Eye (tissue), 1 donor: ENCODE measurements at places on chromosomes 13 and 19.

DNA sequence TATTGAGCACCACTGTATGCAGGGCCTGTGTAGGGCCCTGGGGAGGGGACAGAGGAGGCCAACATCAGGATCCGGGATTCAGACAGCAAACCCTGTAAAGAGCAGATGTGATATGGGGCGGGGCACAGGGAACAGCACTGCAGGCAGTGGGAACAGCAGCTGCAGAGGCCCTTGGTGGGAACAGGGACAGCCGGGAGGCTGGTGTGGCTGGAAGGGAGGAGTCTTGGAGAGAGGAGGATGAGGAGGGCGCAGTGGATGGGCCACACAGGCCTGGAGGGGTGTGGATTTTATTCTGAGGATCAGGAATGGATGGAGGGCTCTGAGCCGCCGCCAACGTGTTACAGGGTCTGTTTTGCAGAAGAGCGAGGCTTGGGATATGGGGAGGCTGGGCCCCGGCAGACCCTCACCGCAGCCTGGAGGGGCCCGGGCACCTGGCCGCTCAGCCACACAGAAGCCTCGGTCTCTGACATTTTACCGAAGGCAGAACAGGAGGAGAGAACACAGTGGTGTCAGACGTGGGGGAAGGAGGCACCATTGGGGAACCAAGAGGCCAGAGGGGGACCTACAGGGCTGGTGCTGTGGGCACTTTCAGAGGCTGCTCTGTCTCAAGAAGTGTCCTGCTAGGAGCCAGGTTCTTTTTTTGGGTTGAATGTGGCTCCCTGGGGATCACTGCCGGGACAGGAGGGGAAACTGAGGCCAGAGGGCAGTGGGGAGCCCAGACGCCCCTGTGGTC, 6.9 kb downstream of the EFNA2 start:
- no peak for DNase-seq

DNA sequence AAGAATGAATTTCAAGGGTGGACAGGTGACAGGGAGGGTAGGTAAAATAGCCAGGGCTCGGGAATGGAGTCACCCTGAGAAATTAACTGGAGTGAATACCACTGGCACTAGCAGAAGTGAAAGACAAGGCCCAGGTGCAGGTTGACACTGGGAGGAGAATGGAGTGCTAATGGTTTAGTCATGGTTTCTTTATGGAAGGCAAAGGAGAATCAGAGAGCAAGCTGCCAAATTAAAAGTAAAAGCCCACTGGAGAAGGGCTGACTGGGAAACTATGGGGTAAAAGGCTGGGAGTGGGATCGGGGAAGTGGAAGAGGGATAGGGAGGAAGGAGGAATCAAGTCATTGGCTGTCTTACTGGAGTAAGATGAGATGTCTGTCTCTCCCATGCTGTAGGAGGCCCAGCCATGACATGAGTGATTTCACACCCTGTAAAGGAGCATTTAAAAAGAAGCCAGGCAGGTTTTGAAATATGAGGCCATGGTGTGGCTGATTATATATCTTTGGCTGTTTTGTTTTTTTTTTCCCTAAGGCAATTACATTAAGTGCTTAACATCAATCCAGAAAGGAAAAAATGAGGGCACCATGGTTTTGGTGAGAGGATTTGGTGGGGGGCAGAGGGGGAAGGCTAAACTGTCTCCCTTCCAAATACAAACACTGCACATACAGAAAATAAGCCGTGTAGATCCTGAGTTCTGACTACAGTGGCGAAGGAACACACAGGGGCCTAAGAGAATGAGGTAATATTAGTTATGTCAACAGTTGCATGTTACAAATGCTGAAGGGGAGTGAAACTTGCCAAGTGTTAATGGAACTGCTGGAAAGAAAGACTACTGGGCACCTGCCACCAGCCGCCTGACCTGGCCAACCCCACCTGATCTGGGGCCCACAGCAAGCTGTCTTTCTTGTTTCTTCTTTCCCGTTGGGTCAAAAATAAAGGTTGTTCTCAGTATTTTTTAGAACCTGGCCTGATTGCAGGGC, 183.5 kb upstream of the TSC22D1 start:
- DNase-seq = peak; percentile 25

DNA sequence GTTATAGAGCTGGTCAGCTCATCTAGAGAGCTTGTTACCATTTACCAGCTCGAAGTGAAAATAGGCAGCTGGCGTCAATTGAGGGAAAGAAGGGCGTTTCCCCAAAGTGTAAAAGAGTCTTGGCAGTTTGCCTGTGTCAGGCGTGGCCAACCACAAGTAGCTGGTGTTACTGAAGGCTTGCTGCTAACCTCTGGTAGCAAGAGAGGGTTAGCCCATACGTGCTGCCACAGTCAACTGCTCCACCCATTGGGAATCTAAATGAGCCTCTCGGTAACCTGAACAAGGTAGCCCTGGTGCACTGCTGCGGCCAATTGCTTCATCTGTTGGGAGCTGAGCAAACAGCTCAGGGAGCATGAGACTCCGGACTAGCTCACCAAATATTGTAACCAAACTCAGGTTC, 314.9 kb upstream of the SLITRK5 start:
- no peak for DNase-seq

DNA sequence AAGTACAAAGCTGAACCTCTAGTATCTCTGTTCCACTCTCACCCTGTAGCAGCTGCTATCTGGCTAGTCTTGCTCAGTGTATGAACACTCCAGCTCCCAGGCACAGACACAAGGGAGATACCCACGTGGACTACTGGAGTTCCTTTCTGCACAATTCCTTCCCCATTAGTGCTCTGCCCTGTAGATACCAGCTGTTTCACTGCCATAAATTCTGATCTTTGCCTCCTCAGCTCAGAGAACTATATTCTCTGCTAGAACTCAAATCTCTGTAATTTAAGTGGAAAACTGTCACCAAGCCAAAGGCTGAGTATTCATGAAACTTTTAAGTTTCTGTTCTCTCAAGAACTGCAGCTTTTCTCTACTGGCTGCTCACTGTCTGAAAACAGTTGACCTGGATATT, 273.7 kb downstream of the DIAPH3 start:
- DNase-seq = no peak

GRCh38 chr13:25881136-25881926, 170.5 kb downstream of the SHISA2 start:
- DNase-seq = no peak

DNA sequence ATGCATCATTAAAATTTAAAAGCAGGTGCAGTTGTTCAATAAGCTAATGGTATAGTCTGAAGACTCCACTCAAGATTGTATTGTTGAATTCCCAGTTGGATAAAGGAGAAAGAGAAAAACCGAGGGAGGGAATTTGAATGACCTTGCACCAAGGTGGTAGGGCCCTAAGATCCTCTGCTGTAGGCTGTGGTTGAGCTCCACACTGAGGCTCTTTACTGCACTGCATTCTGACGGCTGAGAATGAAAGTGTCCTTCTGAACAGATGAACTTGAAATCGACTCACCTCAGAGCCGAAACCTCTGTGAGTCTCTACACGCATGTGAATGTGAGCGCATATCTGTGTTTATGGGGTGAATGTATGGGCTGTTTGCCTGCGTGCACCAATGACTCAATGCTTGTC, 388.9 kb upstream of the DACH1 start:
- peak; percentile 83 for DNase-seq

DNA sequence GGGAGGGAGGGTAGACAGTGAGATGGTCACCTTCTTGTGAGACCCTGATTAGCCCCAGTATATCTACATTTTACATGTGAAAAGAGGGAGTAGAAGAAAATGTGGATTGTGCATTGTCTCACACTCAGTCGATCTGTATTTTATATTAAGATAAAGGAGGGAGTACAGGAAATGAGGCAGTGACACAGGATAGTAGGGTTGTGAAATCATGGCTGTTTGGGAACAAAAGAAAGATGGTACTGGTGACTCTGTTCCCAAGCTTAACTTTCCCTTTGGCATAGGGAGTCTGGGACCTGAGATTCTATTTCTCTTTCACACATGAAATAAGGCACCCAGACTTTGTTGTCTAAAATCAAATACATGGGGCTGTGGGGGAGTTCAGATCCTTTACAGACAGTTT, 194.7 kb downstream of the ABCC4 start:
- no peak for DNase-seq
